ENCODE measurements at places on chromosomes 5 and 9.

- DNase-seq: no peak
Observed at GRCh38 chr5:4976902-4977301, 163.2 kb upstream of the ADAMTS16 start.

GRCh38 chr5:158068964-158069363 lies 210.0 kb upstream of the CLINT1 start:
- no peak for DNase-seq

DNA sequence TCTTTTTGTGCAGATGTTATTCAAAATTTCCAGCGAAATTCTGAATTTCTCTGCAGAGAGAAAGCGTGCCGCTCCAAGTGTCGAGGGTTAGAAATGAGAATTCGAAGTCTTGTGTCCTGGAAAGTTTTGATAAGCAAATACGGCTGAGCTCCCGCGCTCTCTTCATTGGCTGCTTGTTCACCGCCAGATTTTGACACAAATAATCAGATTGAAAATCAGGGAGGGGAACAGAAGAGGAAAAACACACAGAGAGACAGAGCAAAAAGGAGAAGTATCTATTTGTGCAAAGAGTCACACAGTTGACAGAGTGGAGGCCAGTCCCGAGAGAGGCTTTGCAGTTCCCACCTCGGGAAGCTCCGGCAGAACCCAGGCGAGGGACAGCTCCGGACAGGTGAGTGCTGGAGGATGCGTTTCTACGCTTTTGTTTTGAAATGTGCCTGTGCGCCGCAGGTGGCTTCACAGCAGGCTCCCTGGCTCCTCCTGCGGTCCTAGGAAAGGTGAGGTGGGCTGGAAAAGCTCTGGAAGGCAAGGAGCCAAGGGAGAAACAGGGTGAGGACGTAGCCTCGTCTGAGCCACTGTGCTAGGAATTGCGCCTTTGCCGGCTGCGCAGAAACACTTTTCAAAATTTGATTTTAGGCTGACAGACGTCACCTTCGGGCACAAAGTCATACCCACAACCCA lies at the start of gene GFI1B:
Gene GFI1B, plus strand, starts transcription at position 244 of the 681 bp plus-strand sequence. CDS start 7,985 bp downstream, outside the sequence.
- DNase-seq: no peak

DNA sequence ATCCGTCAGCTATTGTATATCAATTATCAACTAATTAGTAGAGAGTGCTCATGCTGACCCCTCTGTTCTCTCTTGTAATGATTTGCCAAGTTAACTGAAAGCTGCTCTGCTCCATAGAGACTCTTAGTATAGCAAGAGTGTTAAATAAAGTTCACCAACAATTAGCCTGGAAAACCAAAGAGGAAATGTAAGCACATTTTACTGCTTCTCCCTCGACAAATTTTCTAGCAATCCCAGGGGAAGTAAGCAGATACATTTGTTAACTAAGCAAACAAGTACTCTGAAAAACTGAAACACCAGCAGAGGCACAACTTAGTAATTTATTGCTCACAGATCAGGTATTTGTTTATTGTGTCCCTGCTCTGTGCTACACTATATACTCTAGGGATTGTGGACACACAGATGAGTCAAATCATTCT lies 162.2 kb downstream of the GLIS3 start:
- DNase-seq: no peak

- no peak for DNase-seq
Observed at GRCh38 chr5:133228316-133228715, 176.5 kb downstream of the HSPA4 start.

GRCh38 chr5:143200781-143201398 lies 202.6 kb downstream of the NR3C1 start:
- no peak for DNase-seq

GRCh38 chr9:123112015-123112975 lies 78.8 kb downstream of the GPR21 start:
- DNase-seq: peak; percentile 80

DNA sequence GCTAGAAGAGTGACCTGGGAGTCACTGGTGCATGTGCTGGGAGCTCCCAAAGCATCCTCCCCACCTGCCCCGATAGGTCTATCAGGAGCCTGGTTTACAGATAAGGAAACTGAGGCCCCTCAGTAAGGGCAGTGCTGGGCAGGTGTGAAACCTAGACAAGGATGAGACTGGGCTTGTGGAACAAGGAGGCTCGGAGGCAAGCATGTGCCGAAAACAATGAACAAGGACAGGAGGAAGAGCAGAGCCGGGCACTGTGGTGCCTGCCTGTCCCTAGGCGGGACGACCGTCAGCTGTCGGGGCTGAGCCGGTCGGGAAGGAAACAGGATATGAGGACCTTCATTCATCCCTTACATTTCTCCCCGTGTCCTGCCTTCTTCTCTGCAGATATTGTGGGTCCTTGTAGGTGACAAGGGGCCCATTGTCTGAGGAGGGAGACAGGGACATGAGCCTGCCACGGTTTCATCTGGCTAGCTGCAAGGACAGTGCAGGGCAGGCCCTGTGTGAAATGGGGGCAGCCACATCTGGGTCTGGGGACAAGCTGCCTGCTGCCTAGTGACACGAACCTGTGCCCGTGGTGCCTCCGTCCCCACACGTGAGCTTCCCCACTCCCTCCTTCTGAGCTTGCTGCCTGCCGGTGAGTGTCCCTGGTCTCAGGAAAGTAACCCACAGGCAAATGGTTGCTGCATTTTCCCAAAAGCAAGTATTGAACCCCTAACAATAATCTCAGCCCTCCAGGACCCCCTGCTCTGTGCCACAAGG lies 18.6 kb downstream of the FGD3 start:
- no peak for DNase-seq
